ENCODE measurements at places on chromosomes 5 and 9.

GRCh38 chr5:138011991-138012390 lies 20.9 kb downstream of the FAM13B start:
- no peak for DNase-seq

GRCh38 chr9:32571969-32572899 lies 725 bp downstream of the NDUFB6 start:
- DNase-seq: peak; percentile 55

DNA sequence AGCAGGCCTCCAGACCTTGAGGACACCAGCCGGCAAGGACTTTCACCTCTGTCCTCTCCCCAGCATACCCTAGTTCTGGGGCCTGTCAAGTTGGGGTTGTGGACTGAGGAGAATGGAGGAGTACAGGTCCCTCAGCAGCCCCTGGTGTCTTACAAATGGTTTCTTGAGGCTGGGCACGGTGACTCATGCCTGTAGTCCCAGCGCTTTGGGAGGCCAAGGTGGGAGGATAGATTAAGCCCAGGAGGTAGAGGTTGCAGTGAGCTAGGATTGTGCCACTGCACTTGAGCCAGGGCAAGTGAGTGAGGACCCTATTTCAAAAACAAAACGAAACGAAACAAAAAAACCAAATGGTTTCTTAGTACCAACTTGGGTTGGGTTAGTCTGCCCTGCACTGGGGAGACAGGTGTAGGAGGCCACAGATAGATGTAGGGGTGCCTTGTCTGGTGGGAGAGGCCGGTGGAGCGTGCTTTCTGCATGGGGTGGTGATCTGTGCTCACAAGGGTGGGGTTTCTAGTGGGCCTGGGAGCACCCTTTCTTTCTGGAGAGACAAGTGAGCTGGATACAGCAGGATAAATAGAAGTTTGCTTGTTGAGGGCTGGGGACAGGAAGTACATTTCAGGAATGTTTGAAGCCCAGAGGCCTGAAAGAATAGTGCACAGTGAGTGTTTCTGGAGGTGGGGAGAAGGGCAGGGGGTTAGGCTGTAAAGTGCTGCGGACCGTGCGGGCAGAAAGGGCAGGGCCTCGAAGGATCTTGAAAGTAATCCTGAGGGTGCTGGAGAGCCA lies 37.7 kb upstream of the PSD2 start:
- no peak for DNase-seq

DNA sequence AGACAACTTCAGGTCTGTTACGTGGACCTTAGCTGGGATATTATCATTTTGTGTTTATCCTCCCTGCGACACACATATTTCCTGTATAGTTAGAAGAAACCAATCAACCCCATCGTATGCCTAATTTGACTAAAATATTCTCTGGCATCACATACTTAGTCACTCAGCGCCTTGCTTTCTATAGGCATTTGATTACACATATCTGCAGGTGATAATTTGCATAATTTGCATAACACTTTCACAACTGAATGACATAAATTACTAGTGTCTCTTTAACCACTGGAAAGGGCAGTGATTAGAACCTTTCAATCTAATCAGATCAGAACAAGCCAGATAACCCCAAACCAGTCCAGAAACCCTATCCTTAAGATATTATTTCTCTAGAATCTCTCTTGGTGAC lies 390.2 kb downstream of the TLR4 start:
- DNase-seq: no peak

DNA sequence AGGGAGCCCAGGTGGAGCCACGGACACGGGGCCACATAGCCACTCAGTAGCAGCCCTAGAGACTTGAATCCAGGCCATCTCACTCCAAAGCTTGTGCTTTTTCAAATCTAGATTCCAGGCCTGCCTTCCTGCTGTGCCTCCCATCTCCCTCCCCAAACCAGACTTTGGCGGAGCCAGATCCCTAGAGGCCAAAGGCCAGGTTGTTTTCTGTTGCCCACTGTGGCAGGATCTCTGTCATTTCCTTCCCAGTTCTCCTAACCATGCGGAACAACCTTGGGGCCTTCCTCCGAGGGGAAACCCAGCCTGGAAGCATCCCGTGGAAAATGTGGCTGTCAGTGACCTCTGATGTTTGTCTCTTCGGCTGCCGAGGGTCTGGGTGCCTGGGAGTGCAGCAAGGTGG lies 16.4 kb upstream of the RPS14 start:
- DNase-seq: no peak

- no peak for DNase-seq
Observed at GRCh38 chr9:72533322-72533721, 11.9 kb downstream of the TMC1 start.

DNA sequence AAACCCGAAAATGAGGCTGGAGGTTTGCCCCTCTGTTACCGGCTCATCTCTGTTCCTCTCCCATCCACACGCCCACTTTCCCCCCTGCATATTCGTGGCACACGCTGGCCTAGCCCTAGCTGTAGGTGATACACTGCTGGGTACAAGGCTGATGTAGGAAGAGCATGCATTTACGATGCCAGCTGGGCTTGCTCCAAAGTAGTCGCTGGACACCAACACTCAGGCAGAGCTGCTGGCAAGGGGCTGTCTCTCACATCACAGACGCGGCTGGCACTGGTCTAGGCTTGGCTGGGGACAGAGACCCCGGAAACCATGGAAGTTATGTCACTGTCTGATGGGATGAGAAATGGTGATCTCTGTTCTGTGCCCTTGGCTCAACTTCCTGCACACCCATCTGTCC lies 9.8 kb upstream of the PHYKPL start:
- DNase-seq: no peak

- DNase-seq: no peak
Observed at GRCh38 chr5:17302604-17303003, 85.2 kb downstream of the BASP1 start.

- no peak for DNase-seq
Observed at GRCh38 chr5:26833596-26833995, 204.8 kb downstream of the CDH9 start.

DNA sequence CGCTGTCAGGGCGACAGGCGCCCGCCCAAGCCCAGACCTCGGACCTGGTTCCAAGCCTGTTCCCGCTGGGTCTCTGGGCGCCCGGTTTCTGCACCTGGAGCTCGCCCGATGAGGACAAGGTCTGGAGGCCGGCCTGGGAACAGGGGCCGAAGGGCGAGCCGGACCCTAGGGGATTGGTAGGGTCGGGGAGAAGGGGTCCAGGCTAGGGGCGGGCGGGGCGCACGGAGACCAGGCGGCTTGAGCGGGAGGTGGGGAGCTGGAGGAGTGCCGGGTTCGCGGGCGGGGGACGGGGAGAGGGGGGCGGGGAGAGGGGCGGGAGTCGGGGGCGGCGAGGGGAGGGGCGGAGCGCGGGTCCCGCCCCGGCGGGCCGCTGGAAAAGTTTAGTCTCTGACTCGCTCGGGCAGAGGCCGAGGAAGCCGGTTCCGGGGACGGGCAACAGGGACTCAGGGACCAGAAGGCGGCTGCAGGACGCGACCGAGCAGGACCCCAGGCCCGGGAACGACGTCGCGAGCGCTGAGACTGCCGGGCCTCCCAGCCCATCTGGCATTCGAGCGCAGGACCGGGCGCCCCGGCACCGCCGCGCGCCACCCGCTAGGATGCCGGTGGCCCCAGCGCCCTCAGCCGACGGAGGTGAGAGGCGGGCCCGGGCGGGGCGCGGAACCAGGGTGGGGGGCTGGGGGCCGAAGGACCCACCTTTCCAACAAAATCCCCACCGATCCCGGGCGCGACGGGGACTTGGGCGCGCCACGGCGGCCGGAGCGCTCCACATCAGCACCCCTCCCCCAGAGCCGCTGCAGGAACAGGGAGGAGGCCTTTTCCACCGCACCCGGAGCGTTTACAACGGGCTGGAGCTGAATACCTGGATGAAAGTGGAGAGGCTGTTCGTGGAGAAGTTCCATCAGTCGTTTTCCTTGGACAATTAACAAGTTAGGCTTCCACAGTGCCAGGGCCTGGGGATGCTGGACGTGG lies at the start of gene S1PR3:
Gene S1PR3 (plus strand): TSS at position 403 of the 969 bp plus-strand sequence. CDS start 9,733 bp downstream, outside the sequence.
- DNase-seq: no peak

- no peak for DNase-seq
Observed at GRCh38 chr5:63125862-63126261, 547.2 kb downstream of the LRRC70 start.

DNA sequence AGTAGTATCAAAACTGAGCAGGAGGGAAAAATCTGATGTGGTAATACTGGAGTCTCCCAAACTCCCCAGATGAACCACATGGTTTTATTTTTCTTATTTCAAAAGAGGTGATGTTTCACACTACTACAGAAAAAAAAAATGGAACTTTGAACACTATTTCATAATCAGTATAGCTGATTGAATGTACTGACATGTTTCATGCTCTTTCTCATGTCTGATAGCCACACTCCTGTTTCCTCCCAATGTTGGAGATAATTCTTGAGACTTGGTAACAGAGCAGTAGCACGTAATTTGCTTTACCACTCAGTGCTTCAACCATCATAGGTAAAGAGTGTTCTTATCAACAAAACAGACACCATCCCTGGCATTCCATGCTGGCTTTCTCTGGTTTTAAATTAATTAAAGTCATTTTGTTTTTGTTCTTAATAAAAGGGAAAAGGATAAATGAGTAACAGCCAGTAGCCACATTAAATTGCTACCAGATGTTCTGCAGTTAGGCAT lies 85.2 kb downstream of the MUSK start:
- DNase-seq: no peak

DNA sequence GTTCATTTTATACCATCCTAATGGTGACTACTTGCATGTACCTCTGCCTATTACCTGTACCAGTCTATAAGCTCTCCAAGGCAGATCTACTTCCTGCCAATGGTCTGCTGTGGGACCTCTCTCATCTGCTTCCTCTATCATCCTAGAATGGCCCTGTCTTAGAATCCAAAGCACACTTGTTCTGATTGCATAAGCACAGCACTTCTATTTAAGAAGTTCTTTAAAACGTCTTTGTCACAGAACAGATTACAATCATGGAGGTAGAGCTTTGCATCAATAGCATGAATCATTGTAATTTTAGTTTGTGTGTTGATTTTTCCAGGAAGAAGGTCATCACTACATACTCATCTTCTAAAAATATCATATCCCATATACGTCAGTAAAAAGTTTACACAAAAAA lies 131.8 kb upstream of the ACOT12 start:
- DNase-seq: no peak

GRCh38 chr5:151608522-151608921 lies 17.4 kb upstream of the FAT2 start:
- DNase-seq: no peak

DNA sequence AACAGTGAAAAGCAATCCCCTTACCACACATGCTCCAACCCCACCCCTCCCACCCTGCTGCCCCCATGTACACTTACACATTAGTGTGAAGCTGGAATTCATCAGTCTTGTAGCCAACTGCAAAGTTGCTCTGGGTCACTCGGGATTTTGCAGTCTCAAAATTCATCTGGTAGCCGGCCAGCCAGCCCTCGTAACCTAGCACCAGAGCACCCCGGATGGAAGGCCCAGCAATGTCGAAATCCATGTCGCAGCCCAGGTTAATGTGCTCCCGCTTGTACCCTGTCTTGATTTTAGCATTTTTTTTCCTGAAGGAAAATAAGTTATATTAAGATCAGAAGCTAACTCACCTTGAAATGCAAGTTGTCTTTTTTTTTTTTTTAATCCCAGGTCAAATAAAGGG lies 12.2 kb upstream of the C5orf15 start:
- no peak for DNase-seq

DNA sequence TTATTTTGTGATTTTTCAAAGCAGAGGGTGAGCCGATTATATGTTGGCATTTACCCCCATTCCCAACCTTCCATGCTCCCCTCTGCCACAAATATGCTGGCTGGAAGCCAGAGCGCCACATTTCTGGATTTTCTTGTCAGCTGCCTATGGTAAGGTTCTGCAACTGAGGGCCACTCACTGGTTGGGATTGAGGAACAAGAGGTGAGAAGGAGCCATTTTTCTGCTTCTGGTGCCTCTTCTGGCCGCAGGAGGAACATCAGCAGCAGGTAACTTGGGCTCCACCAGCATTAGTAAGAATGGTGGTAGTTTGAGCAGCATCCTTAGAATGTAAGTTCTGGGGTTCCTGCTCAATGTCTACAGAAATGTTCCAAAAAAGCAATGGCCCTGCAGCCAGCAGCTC lies 159.5 kb upstream of the MAST4 start:
- no peak for DNase-seq

- no peak for DNase-seq
Observed at GRCh38 chr5:134127376-134127861, 12.9 kb downstream of the TCF7 start.

- no peak for DNase-seq
Observed at GRCh38 chr5:139676951-139677735, 29.0 kb downstream of the CXXC5 start.

GRCh38 chr5:95730730-95731570 lies at the start of gene RHOBTB3:
Gene RHOBTB3, plus strand, starts transcription at chr5:95731336. Its CDS starts 347 bp downstream, at chr5:95731683.
- peak; percentile 1 for DNase-seq
